Left renal cortex interstitium (tissue), 4 donors: ENCODE measurements at places on chromosomes 6 and 20. TPM values are rescaled to one million over a fixed set of nuclear protein-coding genes. Genes with fewer than 3 reads are reported as not detected.

DNA sequence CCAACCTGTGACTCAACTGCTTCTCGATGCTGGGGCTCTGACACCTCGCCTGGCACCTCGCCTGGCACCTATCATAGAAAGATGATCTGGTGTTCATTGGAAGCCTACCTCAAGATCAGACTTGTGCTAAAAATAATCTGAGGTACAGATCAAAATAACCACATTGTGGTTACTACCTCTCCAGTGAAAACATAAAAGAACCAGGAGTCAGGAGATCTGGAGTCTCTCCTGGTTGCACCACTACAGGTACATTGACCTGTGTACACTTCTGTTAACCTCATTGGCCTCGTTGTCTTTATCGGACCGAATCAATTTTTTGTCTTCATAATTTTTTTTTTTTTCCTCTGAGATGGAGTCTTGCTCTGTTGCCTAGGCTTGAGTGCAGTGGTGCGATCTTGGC, 695.9 kb downstream of the HDGFL1 start:
- DNase-seq = no peak

DNA sequence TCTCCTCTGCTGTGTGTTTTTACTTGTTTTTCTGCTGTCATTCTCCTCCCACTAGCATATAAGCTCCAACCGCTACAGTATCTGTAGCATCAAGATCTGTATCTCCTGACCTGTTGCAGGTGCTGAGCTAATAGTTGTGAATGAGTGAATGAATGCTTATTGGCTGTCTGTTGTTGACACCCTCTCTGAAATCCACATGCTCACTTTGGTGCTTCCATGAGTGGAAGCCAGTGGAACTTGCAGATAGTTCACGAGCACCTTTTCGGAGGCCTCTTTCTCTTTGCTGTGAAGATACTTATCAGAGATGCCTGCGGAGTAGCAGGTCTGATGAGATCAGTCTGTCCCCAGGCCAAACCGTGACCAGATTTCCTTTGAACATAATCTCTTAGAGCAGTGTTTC, 117.3 kb downstream of the EYA2 start:
- no peak for DNase-seq

DNA sequence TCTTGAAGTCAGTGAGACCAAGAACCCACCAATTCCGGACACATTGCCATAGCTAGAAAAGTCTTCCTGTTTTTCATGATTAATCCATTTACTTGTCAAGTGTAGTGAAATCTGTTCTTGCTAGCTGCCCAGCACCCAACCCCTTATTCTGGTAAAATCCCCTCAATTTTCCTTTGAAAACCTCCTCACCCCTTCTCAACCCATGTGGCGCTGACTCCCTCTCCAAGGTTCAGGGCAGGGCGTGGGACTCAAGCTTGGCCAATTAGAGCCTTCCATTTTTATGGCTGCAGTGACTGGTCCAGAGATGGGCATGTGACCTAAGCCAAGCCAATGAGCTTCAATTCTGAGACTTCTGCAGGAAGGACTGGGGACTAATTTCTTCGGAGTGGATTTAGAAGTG, 9.8 kb upstream of the ZBP1 start:
- no peak for DNase-seq

C20orf204 gene
- polyA plus RNA-seq = 0.35 TPM

SPATA25 gene
- polyA plus RNA-seq = 7.4 TPM

DNA sequence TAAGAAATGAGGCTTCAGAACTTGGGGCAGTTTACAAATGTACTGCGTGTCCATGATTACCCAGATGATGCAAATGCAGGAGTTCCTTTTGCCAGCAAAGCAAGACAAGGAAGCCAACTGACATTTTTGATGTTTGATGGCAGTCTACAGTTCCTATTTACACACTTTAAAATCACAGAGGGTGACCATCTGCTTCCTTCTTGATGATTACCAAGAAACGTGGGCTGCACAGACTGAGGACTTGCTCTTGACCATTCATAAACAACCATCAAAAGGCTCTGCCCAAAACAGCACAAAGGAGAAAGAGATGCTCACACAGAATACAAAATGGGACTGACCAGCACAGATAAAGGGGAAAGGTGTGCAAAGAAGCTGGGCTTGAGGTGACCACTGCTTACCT, 79.8 kb upstream of the TRAF3IP2 start:
- DNase-seq = no peak

DNA sequence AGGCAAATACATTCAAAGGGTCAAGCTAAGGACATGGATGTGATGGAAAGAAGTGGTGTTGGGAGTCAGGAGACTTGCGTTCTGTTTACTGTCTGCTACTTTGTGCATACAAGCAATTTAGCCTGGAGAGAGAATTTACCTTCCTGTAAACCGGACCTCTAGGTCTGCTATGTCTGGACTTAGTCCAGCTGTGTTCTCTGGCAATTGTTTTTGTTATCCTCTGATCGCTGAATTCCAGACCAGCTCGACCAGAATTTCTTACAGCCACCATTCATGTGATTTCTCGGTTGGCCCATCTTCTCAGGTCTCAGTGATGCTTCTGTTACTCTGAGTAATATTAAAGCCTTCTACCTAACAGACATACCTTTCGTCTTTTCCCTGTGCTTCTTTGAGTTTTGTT, 75.2 kb downstream of the LRRC1 start:
- no peak for DNase-seq

DNA sequence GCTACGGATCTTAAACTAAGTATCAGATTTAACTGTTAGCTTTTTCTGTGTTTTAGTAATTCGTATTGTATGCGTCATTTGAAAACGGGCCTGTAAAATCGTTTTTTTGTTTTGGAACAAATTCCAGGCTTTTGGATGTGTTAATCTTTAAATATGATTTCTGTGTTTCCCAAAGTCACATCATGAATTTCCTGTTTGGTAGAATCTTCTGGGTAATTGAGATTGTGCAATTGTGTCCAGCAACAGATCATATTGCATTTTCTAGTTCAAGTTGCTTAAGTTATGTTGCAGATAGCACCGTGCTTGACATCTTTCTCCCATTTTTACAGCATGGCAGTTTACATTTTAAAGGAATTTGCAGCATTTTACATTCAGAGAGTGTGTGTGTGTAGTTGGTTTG, 1.9 kb downstream of the MAPK14 start:
- DNase-seq = no peak

RSPH4A gene
- polyA plus RNA-seq = 3.0 TPM
